Thoracic aorta (tissue), 2 donors: ENCODE measurements at places on chromosomes 2 and 18. TPM values are rescaled to one million over a fixed set of nuclear protein-coding genes. Genes with fewer than 3 reads are reported as not detected.

The LRRTM4 gene
- total RNA-seq, result not detected

The HOXD11 gene
- total RNA-seq, result not detected

The CHST10 gene
- total RNA-seq, result 4.6 TPM

The BOK gene
- total RNA-seq, result 27.5 TPM

The CCBE1 gene
- total RNA-seq, result 1.8 TPM

The GAL3ST2 gene
- 0.49 TPM for total RNA-seq

The RND3 gene
- 27.9 TPM for total RNA-seq

The LAMA3 gene
- total RNA-seq, result 34.2 TPM

The KYNU gene
- total RNA-seq, result 1.8 TPM

The TSPYL6 gene
- not detected for total RNA-seq

The CABYR gene
- total RNA-seq, result 6.1 TPM

The TMEM198 gene
- 1.4 TPM for total RNA-seq

The KIF3C gene
- 18.8 TPM for total RNA-seq

The KCNK3 gene
- 6.9 TPM for total RNA-seq

The GRB14 gene
- 4.7 TPM for total RNA-seq

The CHCHD5 gene
- 6.8 TPM for total RNA-seq

The SMYD1 gene
- not detected for total RNA-seq

The FEV gene
- total RNA-seq, result not detected

The ANO7 gene
- 1.2 TPM for total RNA-seq

The C2orf76 gene
- 2.2 TPM for total RNA-seq

The ACADL gene
- total RNA-seq, result 51.6 TPM

The ARHGEF4 gene
- 2.8 TPM for total RNA-seq

The CROCC2 gene
- total RNA-seq, result not detected

The TRIP12 gene
- 127 TPM for total RNA-seq

The CCDC102B gene
- total RNA-seq, result 10.6 TPM

The IL1B gene
- 4.0 TPM for total RNA-seq

The RAB6C gene
- total RNA-seq, result 0.68 TPM

The SFTPB gene
- not detected for total RNA-seq

The COL4A3 gene
- total RNA-seq, result 36.7 TPM

The RBFA gene
- total RNA-seq, result 21.7 TPM

The COL3A1 gene
- total RNA-seq, result 875 TPM

The FBXO41 gene
- 6.1 TPM for total RNA-seq

The CRYBA2 gene
- total RNA-seq, result not detected

The DCDC2C gene
- 13.1 TPM for total RNA-seq

The PROM2 gene
- total RNA-seq, result 10.0 TPM
